HFF-Myc (cell line): ENCODE measurements at places on chromosomes 16 and 17.

- no peak for DNase-seq
Measured at GRCh38 chr16:11602321-11602720, 15.6 kb upstream of the LITAF start.

DNA sequence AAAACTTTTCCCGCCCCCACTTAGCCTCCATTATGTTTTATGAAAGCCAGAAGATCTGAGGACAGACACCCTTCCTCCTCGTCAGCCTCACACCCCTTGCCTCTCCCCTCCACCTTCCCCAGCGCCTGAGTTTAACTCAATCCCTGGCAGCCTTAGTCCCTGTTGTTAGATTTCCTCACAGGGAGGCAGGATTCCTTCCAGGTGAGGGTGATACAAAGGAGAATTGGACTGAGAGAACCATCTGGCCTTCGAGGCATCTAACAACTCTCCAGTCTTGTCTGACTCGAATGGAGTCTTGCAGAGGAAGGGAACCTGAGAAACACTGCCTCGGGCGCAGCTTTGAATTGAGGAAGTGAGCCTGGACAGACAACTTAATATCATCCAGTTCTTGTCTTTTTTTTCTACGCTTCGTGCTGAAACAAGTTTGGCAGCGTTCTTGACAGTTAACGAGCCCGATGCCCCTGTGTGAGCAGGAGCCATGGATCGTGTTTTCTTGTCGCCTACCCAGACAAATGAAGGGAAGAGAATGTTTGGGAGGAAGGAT, 1.3 kb upstream of the ZNF768 start:
- DNase-seq = no peak

DNA sequence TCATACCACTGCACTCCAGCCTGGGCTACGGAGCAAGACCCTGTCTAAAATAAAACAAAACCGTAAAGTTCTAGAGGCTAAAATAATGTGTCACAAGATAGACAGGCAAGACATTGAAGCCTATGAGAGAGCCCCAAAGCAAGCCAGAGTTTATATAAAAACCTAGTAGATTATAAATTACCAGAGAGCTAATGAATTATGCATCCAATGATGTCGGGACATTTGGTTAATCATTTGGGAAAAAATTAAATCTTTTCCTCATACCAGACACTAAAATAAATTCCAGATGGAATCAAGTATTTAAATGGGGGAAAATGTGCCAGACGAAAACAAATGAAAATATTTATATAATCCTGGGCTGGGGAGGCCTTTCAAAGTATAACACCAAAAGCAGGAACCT, 24.2 kb downstream of the CCDC40 start:
- DNase-seq = no peak

GRCh38 chr16:88782454-88783390, 2.3 kb downstream of the PIEZO1 start:
- DNase-seq = no peak

- DNase-seq = no peak
Measured at GRCh38 chr17:43353393-43353792, 45.4 kb upstream of the ARL4D start.

DNA sequence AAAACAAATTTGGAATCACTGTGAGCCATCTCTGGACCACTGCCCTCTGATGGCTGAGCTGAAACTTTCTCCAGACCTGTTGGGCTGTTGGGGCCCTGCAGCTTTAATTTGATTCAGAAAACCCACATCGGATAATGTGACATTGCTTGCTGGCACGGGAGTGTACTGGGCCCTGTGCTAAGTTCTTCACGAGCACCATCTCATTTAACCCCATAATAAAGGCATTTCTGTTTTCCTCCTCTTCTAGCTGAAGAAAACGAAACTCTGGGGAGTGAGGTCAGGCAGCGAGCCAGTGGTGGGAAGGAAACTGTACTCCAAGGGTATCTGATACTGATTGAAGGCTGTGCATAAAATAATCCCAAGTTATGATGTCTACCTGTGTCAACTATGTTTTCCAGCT, 34.5 kb upstream of the TNRC6A start:
- no peak for DNase-seq

DNA sequence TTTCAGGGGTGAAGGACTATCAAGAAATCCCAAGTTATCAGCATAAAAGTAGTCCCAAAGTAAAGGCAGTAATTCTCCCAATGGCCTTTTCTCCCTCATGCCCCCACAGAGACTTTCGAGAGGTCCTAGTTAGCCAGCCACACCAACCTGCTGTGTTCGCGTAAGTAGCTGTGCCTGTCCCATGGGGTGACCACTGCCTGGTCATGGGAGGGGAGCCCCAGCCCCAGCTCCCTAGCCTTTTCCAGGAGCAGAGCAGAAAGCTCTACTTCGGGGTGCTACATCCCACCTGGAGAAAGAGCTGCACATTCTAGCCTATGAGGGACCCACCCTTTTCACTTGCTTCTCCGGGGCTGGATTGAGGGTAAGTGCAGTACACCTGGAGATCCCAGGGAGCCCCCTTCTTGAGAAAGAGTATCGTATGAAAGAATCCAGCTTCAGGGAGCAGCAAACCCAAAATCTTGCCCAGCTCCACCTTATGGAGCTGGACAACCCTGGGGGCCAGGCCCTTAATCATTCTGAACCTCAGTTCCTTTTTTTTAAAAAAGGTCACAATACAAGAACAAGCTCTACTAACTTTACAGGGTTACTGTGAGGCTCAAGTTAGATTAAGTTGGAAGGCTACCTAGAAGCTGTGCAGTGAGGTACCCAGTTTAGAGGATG, 8.6 kb upstream of the SOST start:
- DNase-seq = no peak

DNA sequence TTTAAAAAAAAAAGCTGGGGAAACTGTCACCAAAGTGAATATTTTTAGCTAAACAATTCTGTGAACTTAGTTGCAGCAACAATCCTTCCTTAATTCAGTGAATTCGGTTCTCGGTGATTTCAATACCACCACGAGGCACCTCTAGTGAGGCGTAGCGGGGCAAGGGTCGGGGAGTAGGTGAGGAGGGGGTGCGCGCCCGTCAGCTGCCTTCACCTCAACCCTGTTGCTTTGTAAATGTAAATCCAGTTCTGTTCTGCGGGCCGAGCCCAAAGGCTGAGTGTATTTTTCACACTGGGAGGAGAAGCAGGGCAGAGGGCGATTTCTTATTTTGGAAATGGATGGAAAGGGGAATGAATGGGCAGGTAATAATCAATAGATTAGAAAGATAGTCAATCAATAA, 17.4 kb downstream of the SALL1 start:
- no peak for DNase-seq

GRCh38 chr17:11823862-11824261, 173.4 kb downstream of the ZNF18 start:
- DNase-seq = no peak

DNA sequence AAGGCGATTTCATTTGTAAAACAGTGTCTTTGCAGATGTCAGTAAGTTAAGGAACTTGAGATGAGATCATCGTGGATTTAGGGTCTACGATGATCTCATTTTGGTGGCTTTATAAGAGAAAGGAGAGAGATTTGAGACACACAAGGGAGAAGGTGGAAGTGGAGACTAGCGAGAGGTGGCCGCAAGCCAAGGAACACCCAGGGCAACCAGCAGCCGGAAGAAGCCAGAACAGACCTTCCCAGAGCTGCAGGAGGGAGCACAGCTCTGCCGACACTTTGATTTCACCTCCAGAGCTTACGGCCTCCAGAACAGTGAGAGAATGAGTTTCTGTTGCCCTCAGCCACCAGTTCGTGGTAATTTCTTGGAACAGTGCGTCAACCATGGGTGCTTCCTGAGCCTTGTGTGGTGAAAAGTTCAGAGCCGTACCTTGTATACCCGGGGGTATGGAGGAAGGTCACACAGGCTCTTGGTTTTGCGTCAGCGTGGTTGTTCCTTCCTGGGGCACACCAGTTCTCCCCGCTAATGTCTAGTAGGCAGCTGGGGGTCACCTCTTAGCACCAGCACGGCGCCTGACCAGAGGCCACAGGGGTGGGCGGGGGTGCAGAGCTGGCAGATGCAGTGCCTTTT, 12.9 kb upstream of the SEC14L1 start:
- DNase-seq = no peak

DNA sequence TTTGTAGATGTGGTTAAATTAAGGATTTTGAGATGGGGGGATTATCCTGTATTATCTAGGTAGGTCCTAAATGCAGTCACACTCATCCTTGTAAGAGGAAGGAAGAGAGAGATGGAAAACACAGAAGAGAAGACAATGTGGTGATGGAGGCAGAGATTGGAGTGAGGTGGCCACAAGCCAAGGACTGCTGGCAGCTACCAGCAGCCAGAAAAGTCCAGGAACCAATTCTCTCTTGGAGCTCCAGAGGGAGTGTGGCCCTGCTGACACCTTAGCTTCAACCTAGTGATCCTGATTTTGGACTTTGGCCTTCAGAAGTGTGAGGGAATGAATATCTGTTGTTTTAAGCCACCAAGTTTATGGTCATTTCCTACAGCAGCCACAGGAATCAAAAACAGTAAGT, 18.0 kb downstream of the MAPT start:
- no peak for DNase-seq

- no peak for DNase-seq
Measured at GRCh38 chr17:78248051-78248914, 16.9 kb downstream of the TMEM235 start.

GRCh38 chr17:39647256-39647655, 10.3 kb downstream of the STARD3 start:
- DNase-seq = no peak

DNA sequence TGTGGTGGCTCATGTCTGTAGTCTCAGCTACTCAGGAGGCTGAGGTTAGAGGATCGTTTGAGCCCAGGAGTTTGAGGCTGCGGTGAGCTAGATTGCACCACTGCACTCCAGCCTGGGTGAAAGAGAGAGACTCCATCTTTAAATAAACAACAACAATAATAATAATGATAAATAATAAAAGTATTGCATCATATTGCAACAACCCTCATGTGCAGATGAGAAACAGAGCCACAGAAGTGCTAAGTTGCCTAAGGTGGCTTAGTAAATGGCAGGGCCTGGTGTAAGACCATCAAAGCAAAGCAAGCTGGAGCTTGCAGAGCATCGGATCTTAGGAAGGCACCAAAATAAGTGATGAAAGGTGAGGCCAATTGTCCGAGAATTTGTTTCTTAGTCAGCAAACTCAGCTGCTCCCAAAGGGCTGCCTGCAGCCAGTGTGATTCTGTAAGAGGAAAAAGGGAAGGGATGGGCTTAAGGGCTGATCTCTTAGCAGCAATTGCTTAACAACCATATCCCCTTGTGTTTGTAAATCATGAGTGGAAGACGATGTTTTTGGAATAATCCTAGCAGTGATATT, 45.3 kb upstream of the HS3ST3A1 start:
- no peak for DNase-seq

DNA sequence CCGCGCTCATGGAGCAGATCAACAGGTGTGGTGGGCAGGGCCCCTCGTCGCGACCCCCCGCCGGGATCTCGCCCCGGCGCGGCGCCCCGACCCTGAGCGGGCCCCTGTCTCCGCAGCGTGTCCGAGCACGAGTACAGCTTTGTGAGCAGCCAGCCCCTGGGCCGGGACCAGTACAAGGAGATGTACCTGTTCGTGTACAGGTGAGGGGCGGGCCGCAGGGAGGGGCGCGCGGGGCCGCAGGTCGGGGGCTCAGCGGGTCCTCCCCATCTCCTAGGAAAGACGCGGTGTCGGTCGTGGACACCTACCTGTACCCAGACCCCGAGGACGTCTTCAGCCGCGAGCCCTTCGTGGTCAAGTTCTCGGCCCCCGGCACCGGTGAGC, 848 bp downstream of the DNASE1L2 start:
- DNase-seq = no peak

- DNase-seq = no peak
Measured at GRCh38 chr16:17469011-17469740, 1.6 kb downstream of the XYLT1 start.

- DNase-seq = no peak
Measured at GRCh38 chr16:15601212-15601879, 41.6 kb downstream of the MARF1 start.

GRCh38 chr16:48155926-48156789, at the start of gene ABCC12:
Gene ABCC12 (minus strand): TSS chr16:48155993. CDS start chr16:48146424, 9,569 bp downstream.
- no peak for DNase-seq

DNA sequence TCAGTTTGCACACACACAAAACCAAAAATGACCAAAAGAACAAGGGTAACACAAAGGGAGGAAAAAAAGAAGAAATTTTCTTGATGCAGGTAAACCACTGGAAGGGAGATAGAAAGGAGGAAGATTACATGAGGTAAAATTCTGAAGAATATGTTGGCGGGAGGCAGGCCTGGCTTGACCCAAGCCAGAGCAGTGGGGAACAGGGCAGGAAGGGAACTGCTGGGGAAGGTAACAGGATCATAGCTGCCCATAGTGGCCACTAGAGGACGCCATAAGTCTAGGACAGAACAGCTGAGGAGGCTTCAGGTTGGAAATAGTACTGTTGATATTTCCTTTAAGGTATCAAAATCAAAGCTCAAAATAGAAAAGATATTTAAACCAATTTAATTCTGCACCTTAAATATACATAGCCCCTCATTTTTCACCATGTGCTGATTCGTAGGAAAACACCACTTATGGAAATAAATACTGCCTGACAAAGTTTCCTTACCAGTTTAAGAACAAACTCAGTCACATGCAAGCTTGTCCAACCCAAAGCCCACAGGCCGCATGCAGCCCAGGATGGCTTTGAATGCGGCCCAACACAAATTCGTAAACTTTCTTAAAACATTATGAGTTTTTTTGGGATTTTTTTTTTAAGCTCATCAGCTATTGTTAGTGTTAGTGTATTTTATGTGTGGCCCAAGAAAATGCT, 15.5 kb downstream of the VPS35 start:
- no peak for DNase-seq

GRCh38 chr17:32226886-32227285, 38.7 kb upstream of the RHBDL3 start:
- no peak for DNase-seq

GRCh38 chr17:50476545-50477315, 1.9 kb upstream of the RSAD1 start:
- DNase-seq = no peak

DNA sequence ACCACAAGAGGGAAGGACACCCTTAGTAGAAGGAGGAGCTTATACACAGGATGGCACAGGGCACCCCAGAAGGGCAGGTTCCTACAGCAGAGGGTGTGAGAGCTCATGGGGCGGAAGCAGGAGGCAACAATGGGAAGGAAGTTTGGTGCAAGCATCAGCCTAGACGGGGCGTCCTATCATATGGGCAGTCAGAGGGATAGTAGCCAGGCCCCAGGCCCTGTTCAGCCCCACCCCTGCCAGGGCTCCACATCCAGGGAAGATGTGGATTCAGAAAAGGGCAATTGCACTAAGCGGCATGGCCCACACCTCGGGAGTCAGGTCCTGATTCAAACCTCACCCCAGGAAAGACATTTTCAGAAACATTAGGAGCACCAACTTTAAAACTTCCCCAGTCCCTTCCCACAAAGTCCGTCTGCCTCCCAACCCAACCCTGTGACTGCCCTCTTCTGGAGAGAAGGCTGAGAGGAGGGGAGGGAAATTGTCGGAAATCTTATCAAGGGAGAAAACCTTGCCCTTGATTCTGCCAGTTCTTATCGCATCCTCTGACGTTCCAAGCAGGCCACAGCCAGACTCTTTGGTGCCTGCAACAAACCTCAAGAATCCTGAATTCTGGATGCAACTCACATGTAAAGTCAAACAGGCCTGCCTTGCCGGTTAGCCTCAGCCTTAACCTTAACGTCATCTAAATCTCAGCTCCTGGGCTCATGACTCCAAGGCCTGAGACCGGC, 198.8 kb upstream of the CDH5 start:
- DNase-seq = no peak
